Muscle of back (tissue), 13 donors: ENCODE measurements at places on chromosomes 2 and 18.

- no peak for DNase-seq
Measured at GRCh38 chr2:2831633-2832032, 500.6 kb upstream of the MYT1L start.

DNA sequence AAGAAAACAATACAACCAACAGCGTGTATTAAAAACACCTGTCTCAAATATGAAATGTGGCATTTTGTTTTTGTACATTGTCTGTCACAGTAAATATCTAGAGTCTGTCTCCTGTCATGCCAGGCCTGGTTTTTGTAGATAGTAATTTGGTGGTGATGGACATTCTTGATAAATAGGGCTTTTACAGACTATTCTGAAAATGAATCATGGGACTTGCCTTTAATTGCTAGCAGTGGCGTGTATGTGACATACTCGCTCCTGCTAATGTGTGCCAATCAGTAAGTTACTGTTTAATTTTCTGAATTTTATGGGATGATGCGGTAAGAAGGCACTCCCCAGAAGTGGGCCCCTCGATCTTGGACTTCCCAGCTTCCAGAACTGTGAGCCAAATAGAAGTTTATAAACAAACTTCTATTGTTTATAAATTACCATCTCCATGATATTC, 83.7 kb downstream of the TANC1 start:
- DNase-seq: no peak

GRCh38 chr2:223936862-223937326, 8.2 kb downstream of the WDFY1 start:
- DNase-seq: no peak

DNA sequence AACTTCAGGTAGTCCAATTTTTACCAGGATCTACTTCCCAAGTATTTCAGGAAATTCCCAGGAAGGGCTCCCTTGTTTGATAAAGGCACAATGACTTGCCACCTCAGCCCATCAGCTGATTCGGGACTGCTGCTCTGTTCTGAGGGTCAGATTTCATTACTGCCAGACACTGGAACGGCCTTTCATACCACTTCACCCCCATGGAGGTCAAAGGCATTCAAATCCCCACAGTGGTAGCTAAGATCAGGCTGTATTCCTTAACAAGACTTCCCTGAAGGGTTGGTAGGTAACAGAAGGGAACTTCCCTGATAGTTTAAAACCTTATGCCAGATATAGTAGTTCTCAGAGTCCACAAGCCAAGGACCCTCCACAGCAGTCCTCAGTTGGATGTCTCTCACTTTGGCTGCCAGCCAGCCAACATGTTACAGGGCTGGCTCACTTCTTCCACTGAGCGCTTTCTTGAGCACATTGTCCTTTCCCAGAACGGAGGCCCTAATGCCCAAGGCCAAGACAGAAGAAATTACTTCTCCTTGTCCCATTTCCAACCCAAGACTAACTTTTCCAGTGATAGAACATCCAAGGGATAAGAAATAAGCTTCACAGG, 40.0 kb upstream of the GLS start:
- DNase-seq: no peak
